ENCODE measurements at places on chromosomes 1 and 21. TPM values are rescaled to one million over a fixed set of nuclear protein-coding genes. Genes with fewer than 3 reads are reported as not detected.

Gene PDE9A
- total RNA-seq: 3.5 TPM

Gene SELP
- 2.6 TPM for total RNA-seq

Gene CFHR2
- not detected for total RNA-seq

Gene COL6A1
- total RNA-seq: 8.5 TPM

Gene FCRL1
- not detected for total RNA-seq

Gene TMCO4
- total RNA-seq: 11.4 TPM

Gene GSTM1
- total RNA-seq: 8.5 TPM

Gene IRF6
- 2.4 TPM for total RNA-seq

Gene CACNA1S
- total RNA-seq: not detected

Gene KCNJ10
- not detected for total RNA-seq

Gene MYOM3
- total RNA-seq: not detected

Gene XKR8
- total RNA-seq: 8.2 TPM

Gene FAM163A
- 0.05 TPM for total RNA-seq

All from dermis blood vessel endothelial cell (primary cell).